ENCODE measurements at places on chromosomes 5 and 9.

- DNase-seq, result no peak
Observed at GRCh38 chr9:119114681-119115080, 254.6 kb downstream of the BRINP1 start.

- no peak for DNase-seq
Observed at GRCh38 chr5:88657906-88658775, 224.8 kb downstream of the MEF2C start.

- no peak for DNase-seq
Observed at GRCh38 chr5:43581398-43581797, 21.6 kb upstream of the NNT start.

GRCh38 chr5:149264439-149265067 lies 7.1 kb upstream of the AFAP1L1 start:
- DNase-seq, result no peak

GRCh38 chr9:118455259-118455658 lies 751.1 kb downstream of the TLR4 start:
- no peak for DNase-seq

DNA sequence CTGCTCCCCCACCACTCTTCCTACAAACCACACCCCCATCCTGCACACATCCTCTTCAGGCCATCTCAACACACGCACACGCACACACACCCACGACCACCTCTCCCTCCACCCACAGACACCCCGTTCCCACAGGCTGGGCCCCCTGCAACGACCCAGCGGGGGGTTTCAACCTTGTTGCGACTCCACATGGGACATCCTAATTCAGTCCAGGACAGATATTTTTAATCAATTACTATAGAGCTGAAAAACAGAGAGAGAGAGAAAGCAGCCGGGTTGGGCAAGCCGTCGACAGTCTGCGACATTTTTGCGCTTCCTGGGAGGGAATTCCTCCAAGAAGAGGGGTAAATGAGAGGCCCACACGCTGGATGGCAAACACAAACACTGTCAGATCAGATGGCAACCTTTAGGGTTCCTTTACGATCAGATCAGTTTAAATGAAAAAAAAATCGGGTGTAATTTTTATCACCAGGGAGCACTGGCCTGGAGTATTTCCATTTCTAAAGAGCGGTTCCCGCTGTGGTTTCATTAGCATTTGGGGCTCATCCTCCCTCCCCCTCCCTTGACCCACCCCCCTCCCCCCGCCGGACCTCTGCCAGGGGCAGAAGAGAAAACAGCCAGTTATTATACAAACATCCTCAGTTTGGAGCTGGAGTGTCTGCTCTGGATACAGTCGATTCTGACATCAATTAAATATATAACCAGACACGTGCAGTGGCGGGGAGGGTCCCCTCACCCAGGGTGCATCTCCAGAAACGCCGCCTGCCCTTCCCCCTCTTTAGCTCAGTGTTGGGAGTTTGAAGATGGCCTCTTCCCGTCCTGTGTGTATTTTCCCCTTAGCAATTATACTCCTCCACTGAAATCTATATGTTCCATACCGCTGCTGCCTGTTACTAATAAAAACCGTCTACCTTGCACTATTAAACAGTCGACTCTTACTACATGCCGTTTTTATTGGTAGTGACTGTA lies 2.3 kb upstream of the IRX2 start:
- DNase-seq, result no peak

DNA sequence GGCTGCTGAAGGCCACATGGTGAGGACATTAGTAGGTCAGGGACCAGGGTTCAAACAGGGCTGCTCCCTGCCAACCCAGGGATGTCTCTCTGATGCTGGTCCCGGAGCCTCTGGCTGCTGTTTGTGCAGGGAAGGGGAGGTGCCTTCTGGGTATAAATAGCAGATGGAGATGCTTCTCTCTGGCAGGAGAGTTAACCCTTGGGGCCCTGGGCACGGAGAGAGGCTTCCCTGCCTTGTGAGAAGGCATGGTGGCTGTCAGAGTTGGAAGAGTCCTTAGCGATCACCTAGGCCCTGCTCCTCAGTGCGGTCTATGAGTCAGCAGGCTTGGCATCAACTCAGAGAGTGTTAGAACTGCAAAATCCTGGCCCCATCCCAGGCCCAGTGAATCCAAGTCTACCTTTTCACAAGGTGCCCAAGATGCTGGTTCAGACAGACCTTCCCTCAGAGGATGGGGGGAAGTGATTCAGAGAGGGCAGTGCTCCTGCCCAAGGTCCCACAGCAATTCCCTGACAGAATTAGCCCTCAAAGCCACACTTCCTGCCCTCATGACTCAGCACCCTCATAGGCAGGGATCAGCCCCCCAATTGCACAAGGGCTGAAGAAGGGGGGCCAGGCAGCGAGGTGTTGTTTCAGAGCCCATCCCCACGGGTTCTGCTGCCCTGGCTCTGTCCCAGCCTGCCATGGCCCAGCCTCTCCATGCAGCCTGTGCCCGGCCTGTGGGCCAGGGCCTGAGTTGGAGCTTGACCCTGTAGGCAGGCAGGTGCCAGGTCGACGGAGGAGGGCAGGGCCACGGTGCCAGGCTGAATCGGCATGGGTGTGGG lies 25.6 kb downstream of the CAMK2A start:
- DNase-seq, result no peak

DNA sequence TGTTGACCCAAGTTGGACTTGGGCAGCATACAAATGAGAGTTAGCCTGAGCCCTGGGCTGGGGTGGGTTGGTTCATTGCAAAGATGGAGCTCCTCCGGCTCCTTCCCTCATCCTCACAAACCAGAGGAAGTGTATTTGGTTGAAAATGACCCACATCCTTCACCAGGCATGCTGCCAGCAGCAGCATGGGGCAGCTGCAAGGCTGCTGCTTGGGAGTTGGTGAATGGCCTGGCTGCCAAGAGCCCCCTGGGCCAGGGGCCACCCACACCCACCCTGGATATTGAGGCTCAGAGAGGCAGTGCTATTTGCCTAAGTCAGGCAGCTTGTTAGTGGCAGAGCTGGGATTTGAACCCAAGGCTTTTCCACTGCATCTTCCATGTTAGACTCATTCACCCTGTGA lies 29.5 kb downstream of the PPARGC1B start:
- no peak for DNase-seq
